Activated CD4-positive, CD25-positive, alpha-beta regulatory T cell treated with anti-CD3 and anti-CD28 coated beads, Interleukin-2, amount 50 U/mL, for 72 hours (primary cell): ENCODE measurements at places on chromosomes 6 and 20.

- no peak for DNase-seq
Measured at GRCh38 chr6:74734901-74735300, 471.0 kb downstream of the COL12A1 start.

DNA sequence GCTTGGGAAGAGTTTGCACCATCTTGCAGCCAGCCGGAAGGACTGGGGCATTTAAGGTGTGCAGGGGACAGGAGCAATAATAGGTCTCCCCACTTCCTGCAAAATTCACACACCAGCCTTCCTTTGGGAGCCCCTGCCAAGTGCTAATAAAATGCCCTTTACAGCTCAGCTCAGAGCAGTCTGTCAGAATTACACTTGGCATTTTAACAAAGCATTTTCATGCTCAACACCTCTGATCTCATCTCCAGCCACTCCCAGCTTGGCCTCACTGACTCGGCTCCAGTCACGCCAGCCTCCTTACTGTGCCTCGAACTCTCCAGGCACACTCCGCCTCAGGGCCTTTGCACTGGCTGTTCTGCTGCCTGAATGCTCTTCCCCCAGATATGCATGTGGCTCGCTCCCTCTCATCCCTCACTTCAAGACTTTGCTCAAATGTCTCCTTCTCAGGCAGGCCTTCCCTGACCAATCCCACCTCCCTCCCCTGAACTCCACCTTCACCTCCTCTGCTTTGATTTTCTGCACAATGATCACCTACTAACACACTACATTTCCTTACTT lies 43.7 kb downstream of the GRM4 start:
- DNase-seq: no peak

DNA sequence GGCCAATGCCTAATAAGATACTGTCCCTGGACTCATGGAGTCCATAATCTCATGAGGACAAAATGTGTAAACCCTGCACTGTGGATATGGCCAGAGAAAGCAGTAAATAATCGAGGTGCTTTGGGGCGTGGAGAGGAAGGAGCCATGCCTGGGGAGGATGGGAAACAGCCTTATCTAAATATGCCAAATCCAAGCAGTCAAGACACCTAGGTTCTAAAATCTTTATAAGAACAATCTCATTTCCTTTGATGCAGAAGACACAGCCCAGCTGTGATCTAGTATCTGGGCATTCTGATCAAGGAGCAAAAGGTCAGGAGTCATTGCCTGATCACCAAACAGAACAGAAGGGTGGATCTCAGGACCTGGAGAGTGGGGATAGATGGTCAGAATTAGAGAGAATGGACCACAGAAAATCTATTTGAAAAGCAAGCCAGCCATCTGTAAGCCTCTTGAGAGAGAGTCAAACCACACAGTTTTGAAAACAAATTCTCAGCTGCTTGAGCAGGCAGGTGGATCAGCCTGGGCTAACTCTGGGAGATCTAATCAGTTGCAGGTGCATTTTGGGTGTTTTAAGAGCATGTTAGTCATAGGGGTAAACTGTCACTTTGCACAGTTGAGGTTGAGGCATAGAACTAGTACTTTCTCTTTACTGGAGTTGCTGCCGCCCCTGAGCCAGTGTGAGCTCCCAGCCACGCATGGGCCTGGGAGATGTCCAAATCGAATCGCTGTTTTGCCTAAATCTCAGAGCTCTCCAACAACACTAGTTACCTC lies 130.8 kb upstream of the TNFAIP3 start:
- no peak for DNase-seq

- DNase-seq: no peak
Measured at GRCh38 chr20:17928211-17928611, 40.4 kb downstream of the SNX5 start.

GRCh38 chr6:167136376-167136775 lies 13.5 kb downstream of the CCR6 start:
- no peak for DNase-seq
